ENCODE measurements at places on chromosomes 1 and 21.

GRCh38 chr1:184299406-184299790 is 87.4 kb upstream of the C1orf21 start:
- peak; percentile 14 for DNase-seq

DNA sequence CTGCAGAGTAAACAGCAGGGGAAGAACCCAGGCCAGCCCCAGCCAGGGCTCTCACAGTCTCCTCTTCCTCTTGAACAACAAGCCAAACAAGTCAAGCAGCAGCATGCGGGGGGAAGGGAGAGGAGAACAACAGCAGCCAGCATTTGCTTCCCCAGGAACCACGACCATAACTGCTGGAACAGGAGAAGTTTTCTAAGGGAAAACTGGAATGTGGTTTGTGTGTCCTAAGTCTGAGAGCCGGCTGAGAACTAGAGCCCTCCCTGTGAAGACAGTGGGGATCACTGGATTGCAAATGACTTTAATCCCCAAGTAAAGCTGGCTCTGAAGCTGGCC is 48.2 kb downstream of the COQ8A start:
- no peak for DNase-seq

- DNase-seq: no peak
Measured at GRCh38 chr21:29166853-29167252, 36.4 kb downstream of the MAP3K7CL start.

DNA sequence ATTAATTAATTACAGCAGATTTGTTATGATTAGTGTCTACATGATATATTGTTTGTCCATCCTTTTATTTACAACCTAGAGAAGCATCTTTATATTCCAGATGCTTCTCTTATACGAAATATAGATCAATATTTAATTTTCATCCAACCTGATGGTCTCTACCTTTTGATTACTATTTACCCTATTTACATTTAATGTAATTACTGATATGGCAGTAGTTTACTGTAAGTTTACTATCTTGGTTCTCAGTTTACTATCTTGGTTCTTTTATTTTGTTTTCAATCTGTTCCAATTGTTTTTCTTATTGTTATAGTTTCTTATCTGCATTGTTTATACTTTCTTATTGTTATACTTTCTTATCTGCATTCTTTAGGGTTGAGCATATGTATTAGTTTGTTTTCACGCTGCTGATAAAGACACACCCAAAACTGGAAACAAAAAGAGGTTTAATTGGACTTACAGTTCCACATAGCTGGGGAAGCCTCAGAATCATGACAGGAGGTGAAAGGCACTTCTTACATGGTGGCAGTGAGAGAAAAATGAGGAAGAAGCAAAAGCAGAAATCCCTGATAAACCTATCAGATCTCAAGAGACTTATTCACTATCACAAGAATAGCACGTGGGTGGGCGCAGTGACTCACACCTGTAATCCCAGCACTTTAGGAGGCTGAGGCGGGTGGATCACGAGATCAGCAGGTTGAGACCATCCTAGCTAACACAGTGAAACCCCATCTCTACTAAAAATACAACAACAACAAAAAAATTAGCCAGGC is 28.9 kb downstream of the FAF1 start:
- no peak for DNase-seq

DNA sequence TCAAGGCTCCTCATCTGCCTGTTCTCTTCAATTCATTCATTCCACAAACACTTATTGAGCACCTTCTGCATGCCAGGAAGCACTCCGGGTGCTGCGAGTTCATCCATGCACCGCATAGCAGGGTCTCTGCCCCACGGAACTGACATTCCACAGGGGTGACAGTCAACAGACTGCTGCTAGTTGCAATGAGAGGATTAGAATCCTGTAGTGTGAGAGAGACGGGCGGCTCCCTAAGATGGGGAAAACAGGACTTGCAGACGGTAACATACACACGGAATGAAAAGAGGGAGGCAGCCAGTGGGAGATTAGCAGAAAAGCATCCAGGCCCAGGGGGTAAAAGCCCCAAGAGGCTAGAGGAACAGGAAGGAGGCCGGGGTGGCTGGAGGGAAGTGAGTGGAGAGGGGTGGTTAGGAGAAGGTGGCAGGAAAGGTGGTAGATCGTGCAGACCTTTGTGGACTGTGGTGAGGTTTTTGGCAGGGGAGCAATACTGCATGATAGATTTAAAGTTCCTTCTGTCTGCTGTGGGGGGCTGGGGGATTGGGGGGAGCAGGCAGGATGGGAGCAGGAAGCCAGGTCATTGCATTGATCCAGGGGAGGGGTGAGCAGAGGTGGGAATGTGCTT is 6.6 kb downstream of the TNFRSF8 start:
- no peak for DNase-seq

DNA sequence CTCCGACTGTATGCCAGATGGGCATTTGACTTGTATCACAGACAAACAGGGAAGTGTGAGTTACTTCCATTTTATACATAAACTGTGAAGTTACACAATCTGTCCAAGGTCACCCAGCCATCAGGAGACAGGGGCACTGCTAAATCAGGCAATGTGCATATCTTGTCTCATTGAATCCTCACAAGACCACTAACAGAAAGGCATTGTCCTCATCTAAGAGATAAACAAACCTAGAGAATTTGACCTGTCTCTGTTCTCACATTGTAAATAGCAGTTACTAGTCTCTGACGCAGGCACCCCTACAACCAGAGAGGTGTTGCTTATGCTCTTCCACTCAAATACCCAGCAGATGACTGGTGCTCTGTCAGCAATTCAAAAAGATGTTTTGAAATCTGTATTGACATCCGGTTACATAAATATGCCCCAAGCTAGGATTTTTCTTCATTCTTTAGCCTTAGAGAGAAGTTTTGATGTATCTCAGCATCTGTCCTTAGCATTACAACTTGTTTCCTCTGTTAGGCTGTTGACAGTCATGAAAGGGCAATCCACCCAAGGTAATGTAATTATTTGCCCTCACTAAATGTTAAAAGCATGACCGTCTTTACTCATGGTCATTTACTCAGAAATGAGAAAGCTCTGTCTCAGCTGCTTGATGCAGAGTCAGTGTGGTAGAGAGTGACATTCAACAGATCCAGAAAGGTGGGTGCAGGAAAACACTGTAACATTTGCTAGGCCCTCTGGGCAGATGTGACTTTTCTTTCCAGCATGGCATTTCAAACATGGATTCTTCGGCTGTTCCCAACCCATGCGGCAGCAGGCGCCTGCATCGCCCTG is 51.9 kb upstream of the ZNF326 start:
- no peak for DNase-seq

DNA sequence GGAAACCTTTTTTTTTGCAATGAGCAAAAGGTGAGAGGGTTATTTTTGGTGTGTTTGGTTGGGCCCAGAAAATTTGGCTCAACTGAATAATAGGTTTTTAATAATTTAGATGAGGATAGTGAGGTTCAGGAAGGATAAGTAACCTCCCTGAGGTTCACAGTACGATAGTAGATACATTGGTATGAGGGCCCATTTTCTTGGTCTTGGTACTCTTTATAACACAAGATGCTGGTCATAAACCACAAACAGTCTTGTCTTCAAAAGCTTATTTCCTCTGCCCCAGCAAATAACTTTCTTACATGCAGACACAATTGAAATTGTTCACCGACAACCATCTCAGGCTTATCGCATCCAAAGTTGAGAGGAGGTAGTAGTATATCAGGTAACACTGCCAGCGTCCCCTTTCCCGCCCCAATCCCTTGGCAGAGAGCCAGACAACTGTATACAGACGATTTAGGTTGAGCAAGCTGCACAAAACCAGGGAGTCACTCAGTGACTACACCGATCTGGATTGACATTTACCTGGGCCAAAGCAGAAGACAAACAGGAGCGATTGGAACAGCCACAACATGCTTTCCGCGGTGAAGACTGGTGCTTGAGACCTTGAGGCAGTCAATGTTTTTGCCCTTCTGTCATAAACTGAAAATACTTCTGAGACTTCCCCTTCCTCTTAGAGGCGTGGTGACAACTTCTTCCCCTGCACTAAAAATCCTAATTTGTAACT is at the start of gene SLAMF6:
TSS of gene SLAMF6 (minus strand) at position 634 of the 724 bp plus-strand sequence. CDS start at position 571, 63 bp downstream.
- DNase-seq: no peak

DNA sequence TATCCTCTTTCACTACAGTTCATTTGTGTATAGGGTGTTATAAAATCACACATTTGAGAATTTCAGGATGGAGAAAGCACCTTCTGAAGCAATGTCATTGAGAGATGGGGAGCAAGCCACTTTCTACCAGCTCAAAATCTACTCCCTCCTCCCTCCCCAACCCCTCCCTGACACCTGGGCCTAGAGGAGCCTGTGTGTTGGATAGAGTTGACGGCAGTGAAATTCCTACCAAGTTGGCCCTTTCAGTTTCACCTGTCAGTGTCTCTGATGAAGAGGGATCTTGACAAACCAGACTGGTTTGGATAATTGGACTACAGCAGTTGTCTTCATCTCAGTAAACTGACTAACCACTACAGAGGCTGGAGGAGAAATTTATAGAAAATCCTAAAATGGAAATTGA is 125.0 kb upstream of the HOOK1 start:
- no peak for DNase-seq

DNA sequence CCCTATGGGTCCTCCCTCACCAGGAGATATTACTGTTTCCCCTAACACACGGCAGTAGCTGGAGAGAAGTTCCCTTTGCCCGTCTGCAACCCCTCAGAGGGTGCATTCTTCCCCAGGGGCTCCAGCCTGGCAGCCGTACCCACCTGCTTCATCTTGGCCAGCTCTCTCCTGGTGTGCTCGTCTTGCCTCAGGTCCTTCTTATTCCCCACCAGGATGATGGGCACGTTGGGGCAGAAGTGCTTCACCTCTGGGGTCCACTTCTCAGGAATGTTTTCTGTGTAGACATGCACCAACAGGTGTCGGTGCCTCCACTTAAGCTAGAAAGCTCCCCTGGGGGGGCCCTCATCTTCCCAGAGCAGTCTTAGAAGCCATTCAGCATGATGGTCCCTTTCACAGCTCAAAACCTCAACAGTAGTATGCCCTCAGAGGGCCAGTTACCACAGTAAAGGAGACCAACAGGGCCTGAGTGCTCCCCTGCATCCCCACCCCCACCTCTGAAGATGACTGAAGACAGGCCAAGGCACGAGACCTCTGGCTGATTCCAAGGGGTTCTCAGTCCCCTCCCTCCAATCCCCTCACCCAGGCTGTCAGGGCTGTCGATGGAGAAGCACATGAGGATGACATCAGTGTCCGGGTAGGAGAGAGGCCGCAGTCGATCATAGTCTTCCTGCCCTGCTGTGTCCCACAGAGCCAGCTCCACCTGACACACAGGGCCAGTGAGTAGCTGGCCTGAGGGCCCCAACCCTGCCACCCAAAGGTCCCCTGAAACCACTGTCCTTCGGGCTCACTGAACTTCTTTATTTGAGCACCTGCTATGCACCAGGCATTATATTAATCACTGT is 4.3 kb downstream of the RHOC start:
- DNase-seq: no peak
